ENCODE measurements at places on chromosomes 6 and 20. TPM values are rescaled to one million over a fixed set of nuclear protein-coding genes. Genes with fewer than 3 reads are reported as not detected.

GRCh38 chr6:143024977-143025376, 35.7 kb upstream of the AIG1 start:
- DNase-seq = no peak

GRCh38 chr6:142118328-142118727, 14.4 kb upstream of the GJE1 start:
- DNase-seq = peak; percentile 14

DNA sequence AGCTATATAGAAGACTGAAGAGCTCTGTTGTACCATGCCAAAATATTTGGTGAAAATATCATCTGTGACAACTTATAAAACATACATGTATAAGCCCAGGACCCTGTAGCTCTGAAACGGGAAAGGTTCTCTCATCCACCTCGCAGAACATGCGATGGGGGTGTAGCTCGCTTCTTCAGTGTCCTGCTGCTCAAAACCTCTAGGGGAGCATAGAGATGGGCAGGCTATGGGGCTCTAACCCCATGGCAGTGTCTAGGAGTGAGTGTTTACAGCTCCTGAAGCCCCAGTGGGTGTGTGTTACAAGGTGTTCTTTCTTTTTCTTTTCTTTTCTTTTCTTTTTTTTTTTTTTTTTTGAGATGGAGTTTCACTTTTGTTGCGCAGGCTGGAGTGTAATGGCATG, 505.2 kb upstream of the SYNCRIP start:
- no peak for DNase-seq

DNA sequence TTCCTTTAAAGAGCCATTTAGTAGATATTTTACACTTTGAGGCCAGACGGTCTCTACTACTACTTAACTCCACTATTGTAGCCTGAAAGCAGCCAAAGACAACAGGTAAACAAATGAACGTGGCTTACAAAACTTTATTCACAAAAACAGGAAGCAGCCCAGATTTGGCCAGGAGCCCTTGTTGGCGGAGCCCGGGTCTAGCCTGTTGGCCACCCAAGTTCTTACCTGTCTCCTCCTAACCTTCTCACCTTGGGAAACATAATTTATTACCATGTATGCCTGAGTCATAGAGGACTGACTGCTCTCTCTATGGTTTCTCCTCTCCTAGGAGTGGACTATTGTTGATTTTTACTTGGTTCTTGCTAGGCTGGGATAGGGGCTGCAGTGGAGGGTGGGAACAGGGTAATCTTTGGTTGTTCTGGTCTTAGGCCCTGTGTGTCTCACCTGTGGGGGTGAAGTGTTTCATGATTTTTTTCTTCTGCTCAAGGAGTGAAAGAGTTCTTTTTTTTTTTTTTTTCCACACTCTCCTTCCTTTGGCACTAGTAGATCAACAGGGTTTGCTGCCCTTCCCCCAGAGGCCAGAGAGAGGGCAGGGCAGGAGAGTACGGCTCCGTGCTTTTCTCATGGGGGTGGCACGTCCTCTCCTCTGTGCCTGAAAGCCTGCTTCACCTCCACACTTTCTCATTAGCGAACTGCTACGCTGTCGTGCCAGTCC, 90.0 kb downstream of the RPP40 start:
- DNase-seq = no peak

- DNase-seq = peak; percentile 39
These were observed 47.3 kb downstream of the ARMC2 start for GRCh38 chr6:108895571-108895970.

- peak; percentile 57 for DNase-seq
These were observed 11.7 kb downstream of the ADNP start for GRCh38 chr20:50919567-50919966.

- DNase-seq = peak; percentile 34
These were observed 201.7 kb upstream of the FOXQ1 start for GRCh38 chr6:1110164-1110563.

GRCh38 chr6:16157492-16157891, 28.6 kb downstream of the MYLIP start:
- no peak for DNase-seq

GRCh38 chr6:109449795-109450673, 5.5 kb downstream of the MICAL1 start:
- DNase-seq = no peak

- DNase-seq = no peak
These were observed 84.8 kb upstream of the EYA2 start for GRCh38 chr20:46809706-46810360.

Gene NECAB3
- 43.9 TPM for total RNA-seq

Gene METTL24
- not detected for total RNA-seq

Gene PBOV1
- not detected for total RNA-seq

Gene EPPIN
- not detected for total RNA-seq
